ENCODE measurements at places on chromosomes 3 and 15. TPM values are rescaled to one million over a fixed set of nuclear protein-coding genes. Genes with fewer than 3 reads are reported as not detected.

The PCOLCE2 gene
- not detected for total RNA-seq

The GLDN gene
- total RNA-seq: not detected

The C3orf62 gene
- 16.7 TPM for total RNA-seq

The CFAP100 gene
- not detected for total RNA-seq

The SRGAP3 gene
- 1.3 TPM for total RNA-seq

Data from T-helper 1 cell treated with Interleukin-12 subunit alpha and Interleukin-12 subunit beta and Interleukin-4 antibody, amounts not matched to agents 30 ng/mL and 1 ng/mL, for 36 hours (primary cell).